ENCODE measurements at places on chromosomes 5 and 9.

DNA sequence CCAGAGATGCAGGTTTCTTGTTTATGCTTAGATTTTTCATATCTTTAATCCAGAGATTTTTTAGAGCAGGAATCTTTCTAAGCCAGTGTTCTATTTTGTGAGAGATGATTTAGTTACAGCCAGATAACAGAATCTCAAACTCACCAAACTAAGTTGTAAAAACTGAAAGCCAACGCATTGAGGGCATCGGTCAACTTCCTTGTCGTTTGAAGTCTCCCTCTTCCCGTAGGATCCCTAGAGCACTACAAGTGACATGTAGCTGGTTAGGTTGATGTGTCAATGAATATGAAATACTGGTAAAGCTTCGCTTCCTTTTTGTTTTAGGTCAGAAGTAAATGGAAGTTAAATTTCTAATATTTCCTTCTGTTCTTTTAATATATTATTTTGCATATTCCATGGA lies 139.6 kb downstream of the YIPF5 start:
- DNase-seq, result no peak

DNA sequence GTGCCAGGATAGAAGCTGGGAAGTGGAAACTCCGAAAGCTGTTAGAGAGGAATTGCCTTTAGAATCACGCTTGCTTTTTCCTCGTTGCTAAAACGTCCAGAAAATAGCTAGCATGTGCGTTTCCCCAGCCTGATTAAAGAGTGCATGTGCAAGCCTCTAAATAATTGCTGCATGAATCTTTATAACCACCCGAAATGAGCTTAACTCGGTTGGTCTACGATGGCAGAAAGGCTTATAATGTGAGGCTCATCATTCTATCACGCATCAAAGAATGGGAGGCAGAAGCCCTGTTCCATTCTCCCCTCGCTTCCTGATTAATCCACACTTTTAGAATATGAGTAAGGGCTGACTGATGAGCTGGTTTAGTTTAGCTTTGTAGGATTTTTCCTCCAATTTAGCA lies 394.6 kb upstream of the WWC1 start:
- DNase-seq, result no peak

DNA sequence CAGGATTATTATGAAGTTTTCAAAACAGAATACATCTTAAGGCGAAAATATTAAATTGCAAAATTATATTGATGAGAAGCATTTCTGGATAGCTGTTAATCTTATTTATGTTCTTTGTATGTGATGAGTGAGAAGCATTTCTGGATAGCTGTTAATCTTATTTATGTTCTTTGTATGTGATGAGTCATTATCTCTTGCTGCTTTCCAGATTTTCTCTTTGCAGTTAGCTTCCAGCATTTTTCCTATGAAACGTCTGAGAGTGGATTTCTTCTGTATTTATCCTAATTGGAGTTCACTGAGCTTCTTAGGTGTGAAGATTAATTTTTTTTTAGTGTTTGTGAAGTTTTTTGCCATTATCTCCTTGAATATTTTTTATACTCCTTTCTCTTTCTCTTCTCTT lies 8.2 kb downstream of the TMEM232 start:
- DNase-seq, result no peak

GRCh38 chr5:66440202-66440680 lies 156.0 kb upstream of the MAST4 start:
- no peak for DNase-seq

GRCh38 chr9:102206432-102206831 lies 468.0 kb upstream of the GRIN3A start:
- DNase-seq, result no peak

DNA sequence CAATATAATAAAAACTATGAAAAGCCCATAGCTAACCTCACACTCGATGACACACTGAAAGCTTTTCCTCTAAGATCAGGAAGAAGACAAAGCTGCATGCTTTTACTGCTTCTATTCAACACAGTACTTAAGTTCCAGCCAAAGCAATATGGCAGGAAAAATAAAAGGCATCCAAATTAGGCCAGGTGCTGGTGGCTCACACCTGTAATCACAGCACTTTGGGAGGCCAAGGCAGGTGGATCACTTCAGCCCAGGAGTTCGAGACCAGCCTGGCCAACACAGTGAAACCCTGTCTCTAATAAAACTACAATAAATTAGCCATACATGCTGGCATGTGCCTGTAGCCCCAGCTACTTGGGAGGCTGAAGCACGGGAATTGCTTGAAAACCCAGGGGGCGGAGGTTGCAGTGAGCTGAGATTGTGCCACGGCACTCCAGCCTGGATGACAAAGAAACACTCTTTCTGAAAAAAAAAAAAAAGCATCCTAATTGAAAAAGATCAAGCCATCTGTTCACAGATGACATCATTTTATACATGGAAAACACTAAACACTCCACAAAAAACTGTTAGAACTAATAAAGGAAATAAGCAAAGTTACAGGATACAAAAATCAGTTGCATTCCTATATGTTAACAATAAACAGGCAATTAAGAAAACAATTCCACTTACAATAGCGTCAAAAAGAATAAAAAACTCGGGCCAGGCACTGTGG lies 17.9 kb downstream of the ZFR start:
- no peak for DNase-seq

- no peak for DNase-seq
These were observed 521 bp upstream of the SLIT3 start for GRCh38 chr5:169301386-169301934.

- no peak for DNase-seq
These were observed 79.8 kb upstream of the SPATA31D4 start for GRCh38 chr9:81848472-81848871.

DNA sequence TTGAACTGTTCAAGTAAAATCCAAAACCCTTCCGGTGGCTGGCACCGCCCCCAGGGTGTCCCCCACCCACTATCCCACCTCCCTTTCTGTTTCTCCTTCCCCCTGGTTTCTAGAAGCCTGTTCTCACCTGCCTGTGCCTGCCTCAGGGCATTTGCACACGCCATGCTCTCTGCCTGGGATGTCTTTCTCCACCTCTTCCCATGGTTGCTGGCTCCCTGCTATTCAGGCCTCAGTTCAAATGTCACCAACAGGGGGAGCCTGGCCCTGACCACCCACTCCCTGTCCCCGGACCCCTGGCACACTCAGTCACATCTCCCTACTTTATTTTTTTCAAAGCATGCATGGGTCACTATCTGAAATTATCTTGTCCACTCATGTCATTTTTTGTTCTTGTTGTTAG lies 39.9 kb upstream of the EEIG1 start:
- DNase-seq, result no peak

DNA sequence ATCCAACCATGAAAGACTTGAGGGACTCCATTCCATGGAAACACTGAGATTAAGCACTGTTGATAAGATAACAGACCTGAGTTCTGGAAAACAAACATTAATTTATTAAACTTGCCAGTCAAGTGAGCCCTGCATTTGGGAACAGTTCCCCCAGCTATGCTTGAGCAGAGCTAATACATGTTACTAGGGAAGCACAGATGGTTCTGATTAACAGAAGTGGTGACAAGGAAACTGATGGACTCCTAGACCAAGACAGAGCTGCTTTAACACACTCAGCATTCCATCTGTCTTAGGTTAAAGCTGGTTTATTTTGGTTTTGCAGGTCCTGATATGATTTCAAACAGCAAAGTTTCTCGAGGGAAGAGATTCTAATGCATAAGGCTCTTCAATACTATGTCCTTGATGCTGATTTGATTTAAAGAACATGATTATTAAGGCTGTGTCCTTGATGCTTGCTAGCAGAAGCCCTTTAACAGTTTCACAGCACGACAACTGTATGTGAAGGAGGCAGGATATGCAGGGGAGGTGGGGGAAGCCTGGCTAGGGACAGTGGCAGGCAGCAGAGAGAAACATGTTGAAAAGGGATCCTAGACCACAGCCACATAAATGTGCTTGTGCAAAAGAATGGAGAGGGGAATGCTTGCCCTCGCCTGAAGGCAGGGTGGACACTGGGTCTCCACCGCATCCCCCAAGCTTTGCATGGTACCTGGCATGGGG lies 66.2 kb downstream of the ACTBL2 start:
- DNase-seq, result no peak

GRCh38 chr9:69580582-69581214 lies 91.5 kb downstream of the APBA1 start:
- DNase-seq, result no peak

DNA sequence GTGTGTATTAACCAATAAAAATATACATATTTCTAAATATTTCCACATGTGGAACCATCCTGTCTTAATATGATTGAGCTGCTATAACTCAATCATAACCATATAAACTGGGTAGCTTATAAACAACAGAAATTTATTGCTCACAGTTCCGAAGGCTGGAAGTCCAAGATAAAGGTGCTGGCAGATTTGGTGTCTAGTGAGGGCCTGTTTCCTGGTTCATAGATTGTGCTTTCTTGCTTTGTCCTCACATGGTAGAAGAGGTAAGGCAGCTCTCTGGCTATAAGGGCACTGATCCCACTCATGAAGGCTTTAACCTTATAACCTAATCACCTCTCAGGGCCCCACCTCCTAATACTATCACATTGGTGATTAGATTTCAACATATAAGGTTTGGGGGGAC lies 14.0 kb upstream of the PRKAA1 start:
- DNase-seq, result no peak

- DNase-seq, result no peak
These were observed 233.1 kb downstream of the MAST4 start for GRCh38 chr5:66829358-66829674.

- DNase-seq, result no peak
These were observed 407.7 kb downstream of the KDM4C start for GRCh38 chr9:7165331-7165975.

GRCh38 chr5:127431977-127432585 lies 85.4 kb upstream of the PRRC1 start:
- no peak for DNase-seq

DNA sequence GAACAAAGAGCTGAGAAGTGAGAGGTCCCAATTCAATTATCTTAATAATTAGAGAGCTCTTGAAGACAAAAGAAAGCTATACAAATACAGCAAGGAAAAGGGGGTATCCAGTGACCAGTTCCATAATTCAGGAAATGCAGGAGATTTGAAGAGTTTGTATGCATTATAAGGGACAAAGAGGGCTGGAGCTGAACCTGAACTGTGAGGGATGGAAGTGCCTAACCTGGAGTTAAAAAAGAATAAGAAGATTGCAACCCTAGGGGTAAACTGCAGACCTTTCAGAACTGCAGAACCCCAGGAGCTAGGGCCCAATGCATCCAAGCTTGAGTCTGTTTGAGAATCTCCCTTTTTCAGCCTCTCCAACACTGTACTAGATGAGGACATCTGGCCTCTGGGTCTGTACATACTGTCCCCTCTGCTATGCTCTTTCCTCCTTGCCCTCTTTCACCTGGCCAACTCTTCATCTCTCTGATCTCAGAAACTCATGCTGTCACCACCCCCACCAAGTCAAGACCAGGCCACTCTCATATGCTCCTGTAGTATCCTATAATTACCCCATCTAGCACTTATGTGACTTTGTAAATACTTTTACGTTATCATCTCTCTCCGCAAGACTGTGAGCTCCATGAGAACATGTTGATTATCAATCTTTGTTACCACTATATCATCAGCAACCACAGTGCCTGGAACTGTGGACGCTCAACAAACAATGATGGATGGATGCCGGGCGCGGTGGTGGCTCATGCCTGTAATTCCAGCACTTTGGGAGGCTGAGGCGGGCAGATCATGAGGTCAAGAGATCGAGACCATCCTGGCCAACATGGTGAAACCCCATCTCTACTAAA lies 6.6 kb upstream of the PRKACG start:
- no peak for DNase-seq

DNA sequence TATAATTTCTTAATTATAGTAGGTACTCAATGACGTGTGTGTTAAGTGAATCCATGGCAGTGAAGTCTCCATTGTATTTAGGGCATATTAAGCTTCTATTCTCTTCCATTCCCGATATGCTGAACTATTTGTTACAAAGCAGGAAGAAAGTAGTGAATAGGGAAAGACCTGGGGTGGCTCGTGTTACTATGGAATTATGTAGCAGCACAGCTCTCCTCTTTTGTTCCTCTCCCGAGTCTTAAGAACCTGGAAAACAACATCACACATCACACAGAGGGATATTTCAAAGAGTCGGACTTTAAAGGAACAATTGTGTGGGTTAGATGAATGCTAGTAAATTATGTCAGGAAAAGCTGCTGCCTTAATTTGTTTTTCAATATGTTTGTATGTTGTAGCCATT lies 131.8 kb downstream of the PCSK5 start:
- no peak for DNase-seq

- DNase-seq, result no peak
These were observed 6.9 kb upstream of the ABCA1 start for GRCh38 chr9:104934691-104935500.

DNA sequence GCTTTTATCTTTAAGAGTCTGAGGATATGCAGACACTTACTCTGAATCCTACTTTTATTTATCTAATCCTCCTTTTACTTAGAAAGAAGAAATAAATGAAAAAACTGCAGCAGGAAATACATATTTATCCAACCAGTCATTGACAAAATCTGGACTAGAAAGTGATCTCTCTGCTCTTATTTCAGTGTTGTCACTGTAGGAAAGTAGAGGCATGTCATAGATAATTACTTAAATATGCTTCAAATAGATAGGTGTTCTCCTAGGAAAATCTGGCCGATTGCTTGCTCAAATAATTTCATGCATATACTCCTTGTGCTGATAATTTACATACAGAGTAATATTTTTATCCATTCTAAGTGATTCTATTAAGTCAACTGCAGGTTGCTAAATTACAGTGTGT lies 2001.9 kb upstream of the C9orf72 start:
- DNase-seq, result no peak

DNA sequence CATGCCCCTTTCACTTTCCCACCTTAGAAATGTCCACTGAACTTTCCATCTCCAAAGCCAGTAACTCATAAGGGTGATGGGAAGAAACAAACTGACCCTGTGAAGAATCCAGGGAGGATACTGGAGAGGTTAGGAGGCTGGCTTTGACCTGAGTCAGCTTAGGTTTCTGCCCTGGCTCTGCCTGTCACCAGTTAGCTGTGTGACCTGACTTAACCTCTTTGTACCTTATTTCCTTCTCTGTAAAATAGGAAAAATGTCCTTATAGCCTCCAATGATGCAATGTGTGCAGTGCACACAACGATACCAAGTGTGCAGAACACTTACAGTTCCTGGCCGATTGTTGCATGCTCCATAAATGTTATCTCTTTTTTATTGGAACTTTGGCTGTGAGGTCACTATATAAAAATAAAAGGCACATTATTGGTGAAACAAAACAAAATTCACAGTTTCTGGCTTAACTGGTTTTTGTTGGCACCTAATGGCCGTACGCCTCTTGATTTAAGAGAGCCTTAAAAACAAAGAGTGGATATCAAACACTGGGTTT lies 37.8 kb downstream of the GABRP start:
- DNase-seq, result no peak

- no peak for DNase-seq
These were observed 65.0 kb upstream of the DAP start for GRCh38 chr5:10825897-10826644.

Data from stimulated activated CD4-positive, alpha-beta T cell treated with anti-CD3 and anti-CD28 coated beads, Interleukin-1b, Interleukin-23, amount 100 ng/mL, for 1 hour (primary cell).